ENCODE measurements at places on chromosomes 6 and 20.
A peak's percentile ranks its signal among the peaks of the same experiment; 100 is the strongest.

DNA sequence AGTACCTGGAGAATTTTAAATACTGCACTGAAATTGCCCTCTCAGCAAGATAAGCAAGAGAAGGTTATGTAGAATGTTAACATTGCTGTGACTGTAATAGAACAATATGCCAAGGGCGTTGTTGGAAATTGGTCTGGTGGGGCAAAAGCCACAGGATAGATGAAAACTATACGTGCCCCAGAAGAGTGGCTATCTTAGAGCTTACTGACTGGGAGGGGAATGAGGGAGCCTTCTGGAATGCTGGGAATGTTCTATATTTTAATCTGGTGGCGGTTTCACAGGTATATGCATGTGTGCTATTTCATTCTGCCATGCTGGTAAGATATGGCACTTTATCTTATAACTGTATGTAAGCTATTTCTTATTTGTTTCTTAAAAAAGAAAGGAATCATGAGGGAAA lies 35.2 kb upstream of the YWHAB start:
- no peak for DNase-seq

GRCh38 chr6:18893540-18894269 lies 506.6 kb downstream of the RNF144B start:
- no peak for DNase-seq

GRCh38 chr6:22921828-22922227 lies 352.5 kb downstream of the HDGFL1 start:
- no peak for DNase-seq

GRCh38 chr20:53658322-53658721 lies 64.7 kb upstream of the ZNF217 start:
- DNase-seq: no peak

DNA sequence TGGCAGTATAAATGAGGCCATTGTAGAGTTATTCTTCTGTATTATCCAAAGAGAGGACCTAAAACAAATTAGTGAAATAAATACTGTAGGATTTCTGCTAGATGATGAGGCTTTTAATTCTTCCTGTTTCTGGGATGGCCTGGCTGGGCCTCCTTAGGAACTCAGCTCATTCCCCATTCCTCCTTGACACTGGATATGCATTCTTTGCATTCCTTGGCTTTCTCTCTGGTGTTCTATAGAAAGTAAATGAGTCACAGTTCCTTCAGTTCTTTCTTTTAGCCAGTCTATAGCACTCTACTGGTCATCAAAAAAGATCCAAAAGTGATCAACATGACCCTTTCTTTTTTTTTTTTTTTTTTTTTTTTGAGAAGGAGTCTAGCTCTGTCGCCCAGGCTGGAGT lies 8.6 kb downstream of the OR10C1 start:
- no peak for DNase-seq

- DNase-seq: no peak
These were observed 28.1 kb downstream of the LY86 start for GRCh38 chr6:6616656-6617055.

- no peak for DNase-seq
These were observed 14.7 kb downstream of the NTSR1 start for GRCh38 chr20:62723351-62723750.

DNA sequence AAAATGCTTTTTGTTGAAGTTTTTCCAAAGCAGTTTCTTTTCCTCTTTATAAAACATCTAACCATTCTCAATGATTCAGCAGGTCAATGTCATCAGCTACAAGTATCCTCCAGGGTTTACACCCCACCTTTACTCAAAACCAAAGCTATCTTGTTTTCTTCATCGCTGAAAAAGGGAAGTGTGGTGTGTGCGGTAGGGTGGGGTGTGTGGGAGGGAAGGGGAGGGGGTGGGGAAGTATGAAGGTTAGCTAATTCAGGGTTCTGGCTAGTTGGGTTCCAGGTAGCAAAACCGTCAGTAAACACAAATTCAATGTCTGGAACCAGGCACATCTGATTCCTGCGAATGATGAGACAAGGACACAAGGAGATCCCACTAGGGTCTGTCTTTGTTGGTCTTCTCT lies 189.6 kb downstream of the GJA10 start:
- DNase-seq: no peak

- no peak for DNase-seq
These were observed 9.8 kb upstream of the BTN1A1 start for GRCh38 chr6:26489996-26490964.

- DNase-seq: no peak
These were observed 60.1 kb downstream of the SESN1 start for GRCh38 chr6:109034526-109034925.

DNA sequence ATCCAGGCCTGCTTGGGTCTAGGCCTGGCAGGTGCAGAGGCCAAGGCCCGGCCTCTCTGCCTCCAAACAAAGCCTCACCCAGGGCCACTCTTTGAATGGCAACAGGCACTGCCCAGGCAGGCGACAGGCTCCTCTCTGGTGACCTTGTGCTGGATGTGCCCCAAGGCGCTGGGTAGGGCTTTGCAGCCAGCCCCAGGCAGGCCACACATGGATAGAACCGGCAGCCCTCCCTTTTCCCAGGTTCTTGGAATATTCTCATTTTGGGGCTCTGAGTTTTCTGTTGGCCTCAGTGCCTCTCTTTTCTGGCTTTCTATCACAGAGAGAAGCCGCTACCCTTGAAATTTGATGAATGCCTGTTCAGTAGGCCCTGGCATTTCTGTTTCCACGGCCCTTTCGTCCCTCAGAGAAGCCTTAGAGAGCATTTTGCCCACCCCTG lies 18.9 kb downstream of the PKIG start:
- DNase-seq: no peak

GRCh38 chr6:170553534-170554012 lies 466 bp upstream of the PSMB1 start:
- DNase-seq: no peak

DNA sequence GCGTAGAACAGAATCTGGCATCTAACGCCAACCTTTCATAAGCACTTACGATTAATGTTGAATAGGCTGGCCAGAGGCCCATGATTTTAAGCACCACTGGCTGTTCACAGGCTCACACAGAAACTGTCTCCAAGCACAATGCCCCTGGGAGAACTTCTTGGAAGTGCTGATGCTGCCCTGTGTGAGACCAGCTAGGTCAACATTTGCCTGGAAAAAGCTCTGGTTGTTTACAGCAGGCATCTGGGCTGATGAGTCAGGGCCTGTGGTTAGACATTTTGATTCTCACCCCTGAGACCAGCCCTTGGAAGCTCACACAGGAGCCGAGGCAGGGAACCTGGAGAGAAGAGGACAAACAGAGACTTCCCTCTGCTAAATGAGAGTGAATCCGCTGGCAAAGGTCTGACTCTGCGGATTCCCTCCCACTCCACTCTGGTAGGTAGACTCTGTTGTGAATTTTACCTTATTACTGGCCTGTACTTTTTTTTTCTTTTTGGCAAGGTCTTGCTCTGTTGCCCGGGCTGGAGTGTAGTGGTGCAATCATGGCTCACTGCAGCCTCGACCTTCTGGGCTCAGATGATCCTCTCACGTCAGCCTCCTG lies 6.8 kb upstream of the SULF2 start:
- DNase-seq: no peak

GRCh38 chr6:33950472-33950881 lies 146.7 kb upstream of the MLN start:
- no peak for DNase-seq

- DNase-seq: no peak
These were observed 99.1 kb downstream of the ALDH8A1 start for GRCh38 chr6:134850721-134851305.

- DNase-seq: no peak
These were observed 52.6 kb upstream of the SLC22A1 start for GRCh38 chr6:160069050-160069454.

DNA sequence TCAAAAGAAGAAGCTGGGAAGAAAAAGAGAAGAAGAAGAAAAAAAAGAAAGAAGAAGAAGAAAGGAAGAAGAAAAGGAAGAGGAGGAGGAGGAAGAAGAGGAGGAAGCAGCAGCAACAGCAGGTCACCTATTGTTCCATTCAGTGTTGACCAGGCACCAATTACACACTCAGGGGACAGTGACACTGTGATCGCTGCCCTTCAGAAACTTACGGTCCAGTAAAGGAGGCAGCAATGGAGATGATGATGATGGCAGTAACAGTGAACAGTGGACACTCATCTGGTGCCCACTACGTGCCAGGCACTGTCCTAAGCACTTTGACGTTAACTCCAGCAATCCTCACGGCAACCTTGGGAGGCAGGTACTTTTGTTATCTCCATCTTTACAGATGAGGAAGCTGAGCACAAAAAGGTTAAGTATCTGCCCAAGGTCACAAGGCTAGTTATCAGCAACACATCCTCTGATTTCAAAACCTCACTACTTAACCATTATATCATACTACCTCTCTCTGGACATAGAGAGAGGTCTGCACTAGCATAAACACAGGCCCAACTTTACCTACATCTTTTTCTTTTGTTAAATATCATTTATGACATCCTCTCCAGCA lies 83.2 kb downstream of the SLC22A23 start:
- DNase-seq: no peak

DNA sequence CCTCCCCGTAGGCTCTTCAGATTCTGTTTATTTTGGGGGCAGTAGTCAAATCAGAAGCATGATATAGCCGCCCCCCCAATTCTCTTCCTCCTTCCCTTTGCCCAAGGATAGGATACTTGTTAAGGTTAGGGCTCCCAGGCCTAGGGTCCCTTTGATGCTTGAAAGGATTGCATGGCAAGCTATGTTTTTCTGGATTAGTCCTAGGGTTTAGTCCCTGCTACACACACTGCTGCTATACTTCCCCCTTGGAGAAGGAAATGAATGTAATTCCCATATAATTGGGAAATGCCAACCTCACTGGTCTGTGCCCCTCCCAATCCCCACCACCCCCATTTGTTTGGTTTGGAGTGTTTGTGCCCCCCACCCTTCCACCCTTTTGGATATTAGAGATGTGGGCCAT lies 62.8 kb downstream of the ZFAND3 start:
- DNase-seq: no peak

DNA sequence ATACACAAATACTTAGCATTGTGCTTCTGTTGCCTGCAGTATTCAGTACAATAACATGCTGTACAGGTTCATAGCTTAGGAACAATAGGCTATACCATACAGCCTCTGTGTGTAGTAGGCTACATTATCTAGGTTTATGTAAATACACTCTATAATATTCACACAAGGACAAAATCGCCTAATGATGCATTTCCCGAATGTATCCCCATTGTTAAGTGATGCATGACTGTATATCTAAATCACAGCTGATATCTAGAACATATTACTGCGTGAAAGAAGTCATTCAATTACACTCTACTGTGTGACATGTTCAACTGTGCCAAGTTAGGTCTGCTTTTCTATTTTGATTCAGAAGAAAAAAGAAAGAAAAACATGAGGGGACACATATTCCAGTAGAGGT lies 633.5 kb downstream of the RFPL4B start:
- no peak for DNase-seq

DNA sequence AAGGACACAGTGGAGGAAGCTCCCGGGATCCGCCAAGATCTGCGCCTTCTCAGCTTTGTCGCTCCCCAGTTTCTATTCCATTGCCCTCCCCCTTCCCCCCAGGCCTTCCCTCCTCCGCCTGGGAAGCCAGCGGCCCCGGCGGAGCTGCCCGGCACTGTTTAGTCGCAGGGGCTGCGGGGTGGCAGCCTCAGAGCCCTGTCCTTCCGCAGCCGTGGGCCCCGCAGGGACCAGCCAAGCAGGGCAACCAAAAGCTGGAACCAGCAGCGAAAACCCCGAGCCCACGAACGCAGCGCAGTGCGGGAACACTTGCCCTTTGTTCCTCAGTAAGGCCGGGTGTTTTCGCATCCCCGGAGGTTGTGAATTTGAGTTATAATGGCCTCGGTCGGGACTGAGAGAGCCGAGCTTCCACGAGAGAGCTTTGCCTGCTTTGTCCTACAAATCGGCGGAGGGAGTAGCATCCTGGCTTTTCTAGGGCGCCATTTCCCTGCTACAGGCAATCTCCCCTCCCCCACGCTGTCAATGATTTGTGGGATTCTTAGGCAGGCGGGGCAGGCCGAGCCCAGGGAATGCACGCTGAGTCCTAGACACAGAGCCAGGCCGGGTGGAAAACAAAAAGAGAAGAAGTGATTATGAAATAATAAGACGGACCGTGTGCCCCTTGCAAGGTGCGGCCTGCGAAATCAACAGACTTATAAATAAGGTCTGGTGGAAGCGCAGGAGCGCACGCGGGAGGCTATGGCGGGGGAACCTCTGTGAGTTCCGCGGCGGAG lies 4.0 kb upstream of the TUBB2B start:
- peak; percentile 86 for DNase-seq

GRCh38 chr6:94130478-94130877 lies 711.1 kb upstream of the EPHA7 start:
- DNase-seq: no peak

- no peak for DNase-seq
These were observed 12.2 kb downstream of the ARHGAP18 start for GRCh38 chr6:129697788-129698187.

GRCh38 chr6:35167505-35167904 lies 26.4 kb upstream of the TCP11 start:
- DNase-seq: no peak

- peak; percentile 61 for DNase-seq
These were observed 323.3 kb upstream of the NT5E start for GRCh38 chr6:85126485-85127167.

GRCh38 chr20:12170406-12170805 lies 252.7 kb downstream of the BTBD3 start:
- no peak for DNase-seq

DNA sequence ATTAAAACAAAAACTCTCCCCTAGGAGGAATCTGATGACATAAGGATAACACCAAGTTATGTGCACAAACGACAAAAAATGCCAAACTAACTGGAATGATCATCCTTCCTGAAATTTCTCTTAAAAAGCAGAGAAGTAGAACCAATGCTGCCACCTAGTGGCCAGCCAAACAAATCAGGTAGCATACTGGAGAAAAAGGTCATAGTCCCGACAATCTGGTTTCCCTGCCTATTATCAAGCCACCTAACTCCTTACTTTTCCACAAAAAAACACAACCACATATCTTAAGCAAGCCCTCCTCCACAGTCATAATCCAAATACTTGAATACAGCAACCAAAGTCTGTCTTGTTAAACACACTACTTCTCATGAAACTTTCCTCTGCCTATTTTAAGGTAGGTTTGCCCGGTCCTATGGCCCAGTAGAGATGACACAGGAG lies 5.3 kb downstream of the OARD1 start:
- DNase-seq: peak; percentile 78

- no peak for DNase-seq
These were observed 162.0 kb downstream of the CDC5L start for GRCh38 chr6:44549516-44549915.

- peak; percentile 47 for DNase-seq
These were observed 190.4 kb upstream of the ARG1 start for GRCh38 chr6:131382631-131383030.

DNA sequence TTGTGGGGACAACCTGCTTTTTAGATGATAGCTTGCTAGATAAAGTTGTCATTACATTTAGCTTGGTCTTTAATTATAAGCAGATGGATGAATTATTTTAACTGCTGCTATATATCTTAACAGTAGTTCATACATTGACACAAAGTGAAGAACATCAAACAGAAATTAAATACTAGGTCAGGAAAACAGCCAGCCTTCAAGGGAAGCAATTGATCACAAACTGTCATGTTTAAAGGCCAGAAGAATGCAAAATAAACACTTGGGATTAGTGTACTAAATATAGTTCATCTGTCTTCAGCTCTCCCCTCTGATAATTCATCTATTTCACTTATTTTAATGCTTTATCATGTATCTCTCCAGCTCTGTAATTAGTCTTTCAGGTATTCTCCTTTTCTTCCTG lies 225.1 kb upstream of the FERMT1 start:
- no peak for DNase-seq

Measured in glutamatergic neuron (in vitro differentiated cells).